ENCODE measurements at places on chromosomes 1 and 21.

GRCh38 chr1:230303822-230304221 is 122.3 kb downstream of the PGBD5 start:
- peak; percentile 25 for DNase-seq

- no peak for DNase-seq
Observed at GRCh38 chr1:201646411-201647022, 107.6 kb downstream of the NAV1 start.

- no peak for DNase-seq
Observed at GRCh38 chr1:204224655-204225054, 10.9 kb upstream of the GOLT1A start.

DNA sequence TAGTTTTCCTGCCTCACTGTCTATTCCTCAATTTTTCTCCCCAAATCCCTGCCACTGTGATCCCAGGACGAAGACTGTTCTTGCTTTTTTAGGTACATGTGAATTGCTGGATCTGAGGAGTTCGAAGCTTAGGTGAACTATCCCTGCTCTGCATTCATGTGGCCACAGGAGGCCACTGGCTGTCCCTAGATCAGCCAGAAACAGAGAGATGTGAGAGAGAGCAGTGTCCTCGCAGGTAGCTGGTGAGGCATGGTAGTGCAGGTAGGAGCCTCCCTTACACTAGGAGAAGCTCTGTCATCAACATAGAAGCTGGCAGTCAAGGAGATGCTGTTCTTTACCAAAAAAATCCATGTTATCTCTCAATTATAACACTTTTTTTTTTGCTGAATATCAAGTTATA is 71.5 kb downstream of the USP24 start:
- no peak for DNase-seq

DNA sequence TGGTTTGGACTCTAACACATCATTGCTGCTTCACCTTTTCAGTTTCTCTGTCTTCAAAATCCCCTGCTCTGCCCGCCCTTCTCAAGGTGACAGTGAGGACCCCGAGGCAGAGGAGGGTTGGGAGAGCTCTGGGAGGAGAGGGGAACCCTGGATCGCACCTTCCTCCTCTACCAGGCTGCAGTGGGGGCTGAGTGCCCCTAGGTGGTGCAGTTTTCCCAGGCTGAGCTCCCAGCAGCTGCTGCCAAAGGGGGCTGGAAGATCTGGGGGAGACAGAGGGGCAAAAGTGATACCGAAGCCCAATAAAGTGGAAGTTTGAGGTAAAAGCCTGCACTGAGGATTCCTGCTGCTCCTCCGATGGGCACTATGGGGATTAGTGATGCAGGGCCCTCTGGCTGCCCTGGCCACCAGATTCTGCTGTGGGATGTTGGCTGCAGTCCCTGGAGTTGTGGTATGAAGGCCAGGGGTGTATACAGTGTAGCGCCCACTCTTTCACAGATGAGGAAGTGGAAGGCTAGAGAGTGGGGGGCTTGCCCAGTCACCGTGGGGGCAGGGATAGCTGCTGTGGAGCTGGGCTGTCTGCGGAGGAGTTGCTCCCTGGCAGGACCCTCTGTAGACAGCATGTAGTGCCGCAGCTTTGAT is 40.7 kb upstream of the SCMH1 start:
- no peak for DNase-seq

DNA sequence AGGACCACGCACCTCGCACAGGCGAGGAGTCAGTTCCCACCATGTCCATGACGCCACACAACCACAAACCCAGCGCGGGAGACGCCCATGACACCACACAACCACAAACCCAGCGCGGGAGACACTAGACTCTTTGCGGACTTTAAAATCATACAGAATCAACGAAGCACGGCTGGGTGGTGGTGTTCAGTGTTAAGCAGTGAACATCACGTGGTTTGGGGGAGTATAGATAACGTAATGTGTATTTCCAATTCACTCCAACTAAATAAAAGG is 19.2 kb downstream of the PTTG1IP start:
- no peak for DNase-seq

DNA sequence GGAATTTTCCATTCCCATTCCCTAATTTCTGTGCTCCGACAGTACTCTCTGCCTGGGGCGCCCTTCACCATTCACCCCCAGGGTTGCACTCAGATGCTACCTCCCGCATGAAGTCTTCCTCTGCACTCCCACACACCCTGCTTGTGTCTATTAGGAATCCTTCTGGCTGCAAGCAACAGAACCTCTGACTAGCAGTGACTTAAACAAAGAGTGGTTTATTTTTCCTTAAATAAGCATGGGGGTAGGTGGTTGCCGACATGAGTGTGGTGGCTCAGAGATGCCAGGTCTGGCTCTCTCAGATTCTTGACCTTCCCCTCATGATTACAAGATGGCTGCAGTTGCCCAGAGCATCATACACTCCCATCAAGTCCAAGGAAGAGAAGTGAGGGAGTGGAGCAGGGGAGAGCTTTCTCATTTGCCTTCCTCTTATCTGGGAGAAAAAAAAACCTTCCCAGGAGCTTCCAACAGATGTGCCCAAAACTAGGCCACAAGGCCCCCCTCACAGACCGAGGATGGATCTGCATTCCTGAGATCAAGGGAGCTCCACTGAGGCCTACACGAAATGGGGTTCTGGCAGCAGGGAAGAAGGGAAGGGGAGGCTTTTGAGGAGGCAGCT is 49.6 kb upstream of the LBR start:
- no peak for DNase-seq

- DNase-seq = no peak
Observed at GRCh38 chr1:22808186-22808675, 97.6 kb downstream of the EPHB2 start.

DNA sequence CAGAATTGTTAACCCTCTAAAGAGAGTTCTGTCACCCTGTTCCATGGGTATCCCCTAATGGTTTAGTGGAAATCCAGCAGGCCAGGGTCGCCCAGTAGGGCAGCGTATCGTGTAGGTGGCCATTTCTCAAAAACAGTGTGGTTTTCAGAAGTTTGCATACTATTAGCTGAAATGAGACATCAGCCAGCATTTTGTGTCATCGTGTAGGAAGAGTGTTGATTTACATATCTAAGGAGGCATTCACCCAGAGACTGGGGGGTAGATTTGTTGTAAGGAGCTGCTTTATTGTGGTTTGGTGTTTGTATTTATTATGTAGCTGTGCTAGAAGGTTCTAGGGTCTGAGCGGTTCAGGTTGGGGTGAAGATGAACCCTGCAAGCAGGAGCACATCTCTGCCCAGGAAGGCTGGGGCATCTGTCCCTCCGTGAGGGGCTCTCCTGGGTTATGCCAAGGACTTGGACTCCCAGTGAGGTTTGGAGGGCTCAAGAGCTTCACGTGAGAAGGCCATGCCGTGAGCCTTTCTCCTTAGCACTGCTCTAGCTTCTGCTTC is 174.4 kb downstream of the PGBD5 start:
- DNase-seq = no peak

GRCh38 chr1:67532452-67533216 is 102.4 kb upstream of the SERBP1 start:
- DNase-seq = peak; percentile 43

Measured in inflammatory macrophage treated with lipopolysaccharide for 1 hour (primary cell).